CD4-positive, alpha-beta T cell treated with Interleukin-15 for 1 hour (primary cell): ENCODE measurements at places on chromosomes 7 and 10.

GRCh38 chr10:118042336-118042735, 4.4 kb downstream of the RAB11FIP2 start:
- DNase-seq: no peak

GRCh38 chr10:6322805-6323204, 120.1 kb downstream of the PFKFB3 start:
- DNase-seq: no peak

DNA sequence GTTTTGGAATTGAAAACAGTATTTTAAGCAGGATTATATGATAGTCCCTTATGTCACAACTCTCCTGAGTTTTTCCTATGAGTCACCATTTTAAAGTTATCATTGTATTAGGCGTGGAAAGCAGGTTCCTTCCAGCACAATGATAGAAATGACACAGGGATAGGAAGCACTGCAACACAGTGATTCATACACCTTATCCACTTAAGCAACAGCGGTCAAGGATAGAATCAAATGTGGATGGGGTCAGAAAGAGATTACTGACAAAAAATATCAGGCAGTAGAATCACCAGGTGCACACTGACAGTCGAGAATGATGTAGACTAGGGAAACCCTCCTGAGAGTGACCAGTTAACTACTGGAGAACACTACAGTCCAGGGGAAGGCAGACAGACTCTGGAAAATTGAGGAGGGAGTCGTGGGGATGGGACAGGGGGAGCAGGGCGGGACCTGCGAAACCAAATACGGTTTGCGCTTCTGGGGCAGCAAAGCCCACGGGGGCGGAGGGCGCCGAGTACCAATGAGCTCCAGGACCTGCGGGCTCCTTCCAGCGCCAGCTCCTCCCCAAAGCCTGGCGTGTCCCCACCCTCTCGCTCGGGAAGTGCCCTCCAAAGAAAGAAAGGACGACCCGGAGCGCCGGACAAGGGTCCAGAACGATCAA, 479 bp downstream of the PNPLA8 start:
- no peak for DNase-seq

DNA sequence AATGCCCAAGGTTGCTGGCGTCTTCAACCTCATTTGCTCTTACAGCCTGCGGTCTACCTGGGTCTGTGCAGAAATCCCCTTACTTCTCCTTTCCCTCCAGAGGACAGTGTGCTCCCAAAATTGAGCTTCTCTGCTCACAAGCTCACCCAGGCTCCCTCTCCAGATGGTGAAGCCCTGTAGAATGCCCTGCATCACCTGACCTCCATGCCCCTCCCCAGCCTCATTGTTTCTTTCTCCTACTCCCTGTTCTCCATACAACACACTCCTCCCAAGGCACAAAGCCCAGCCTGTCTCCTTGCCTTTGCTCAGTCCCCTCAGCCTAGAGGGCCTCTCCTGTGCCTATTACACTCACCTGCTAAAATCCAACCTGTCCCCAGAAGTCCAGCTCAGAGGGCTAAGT, 3.5 kb downstream of the CRHR2 start:
- DNase-seq: no peak

- DNase-seq: no peak
These were observed 125.4 kb downstream of the KMT2E start for GRCh38 chr7:105139381-105139780.
